ENCODE measurements at places on chromosomes 16 and 17.

DNA sequence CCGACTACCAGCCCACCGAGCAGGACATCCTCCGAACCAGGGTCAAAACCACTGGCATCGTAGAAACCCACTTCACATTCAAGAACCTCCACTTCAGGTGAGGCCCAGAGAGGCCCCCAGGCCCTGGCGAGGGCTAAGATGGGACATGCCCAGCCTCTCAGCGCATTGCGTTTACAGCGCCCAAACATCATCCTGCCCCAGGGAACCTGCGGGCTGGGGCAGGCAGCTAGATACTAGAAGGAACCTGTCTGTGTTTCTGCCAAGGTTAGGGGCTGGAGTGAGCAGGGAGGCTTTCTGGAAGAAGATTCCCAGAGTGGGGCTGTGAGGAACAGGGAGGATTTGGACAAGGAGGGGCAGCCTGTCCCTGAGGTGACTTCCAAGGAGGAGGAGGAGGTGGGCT is 90.6 kb downstream of the AMFR start:
- DNase-seq, result no peak

DNA sequence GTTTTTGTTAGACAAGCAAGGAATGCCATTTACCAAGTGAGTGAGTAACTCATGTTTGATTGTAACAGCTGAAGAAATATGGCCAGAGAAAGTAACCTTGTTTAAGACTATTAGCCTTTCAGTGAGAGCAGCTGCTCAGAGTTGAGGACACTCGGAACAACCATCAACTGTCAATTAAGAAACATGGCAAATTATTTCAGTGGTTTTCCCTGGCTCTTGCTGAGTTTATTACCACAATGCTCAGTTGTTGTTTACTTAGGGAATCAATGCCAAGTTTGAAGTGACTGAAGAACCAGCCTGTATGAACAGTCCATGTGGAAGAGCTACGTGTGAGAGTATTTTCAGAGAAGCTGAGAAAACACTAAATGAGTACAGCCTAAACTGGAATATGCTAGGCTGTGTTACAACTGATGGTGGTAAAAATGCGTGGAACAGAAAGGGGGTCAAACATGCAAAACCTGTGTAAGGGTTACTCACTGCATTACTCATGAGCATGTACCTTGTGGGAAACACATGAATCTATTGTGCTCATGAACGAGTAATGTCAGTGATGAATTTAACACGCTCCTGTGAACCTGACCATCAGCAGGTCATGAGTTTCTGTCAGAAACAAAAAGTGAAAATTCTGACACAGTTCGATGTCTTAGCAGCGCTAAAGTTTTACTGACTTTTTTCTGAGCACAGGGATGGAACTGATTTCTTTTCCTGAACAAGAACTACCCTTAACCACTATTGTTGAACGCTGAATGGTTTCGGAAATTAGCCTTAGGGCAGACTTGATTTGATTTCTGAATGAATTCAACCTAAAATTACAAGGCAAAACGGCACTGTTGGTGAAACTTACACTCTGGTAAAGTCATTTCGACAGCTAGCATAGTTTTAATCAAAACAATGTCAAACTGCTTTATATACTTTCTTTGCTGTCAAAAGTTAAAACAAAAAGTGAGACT is 33.5 kb downstream of the GNA13 start:
- DNase-seq, result no peak

DNA sequence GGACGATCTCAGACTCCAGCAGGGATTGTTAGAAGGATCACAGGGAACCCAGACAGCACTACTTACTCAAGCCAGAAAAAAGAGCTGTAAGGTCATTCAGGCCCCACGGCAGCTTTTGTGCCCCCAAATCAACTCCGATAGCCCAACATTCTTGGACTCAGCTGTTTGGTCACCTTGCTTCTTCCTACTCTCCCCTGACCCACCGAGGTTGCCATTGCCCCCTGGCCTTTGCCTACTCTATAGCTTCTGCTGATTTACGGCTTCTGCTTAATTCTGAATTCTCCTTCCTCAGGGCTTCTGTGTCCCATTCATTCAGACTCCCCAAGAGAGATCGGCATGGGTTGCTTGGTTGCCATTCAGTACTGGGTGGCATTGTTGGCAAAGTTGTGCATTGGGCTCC is 8.6 kb upstream of the ITPRIPL2 start:
- no peak for DNase-seq

GRCh38 chr17:40072040-40072734 is 9.4 kb downstream of the THRA start:
- no peak for DNase-seq

- no peak for DNase-seq
Measured at GRCh38 chr17:44887971-44888954, 11.0 kb downstream of the EFTUD2 start.

DNA sequence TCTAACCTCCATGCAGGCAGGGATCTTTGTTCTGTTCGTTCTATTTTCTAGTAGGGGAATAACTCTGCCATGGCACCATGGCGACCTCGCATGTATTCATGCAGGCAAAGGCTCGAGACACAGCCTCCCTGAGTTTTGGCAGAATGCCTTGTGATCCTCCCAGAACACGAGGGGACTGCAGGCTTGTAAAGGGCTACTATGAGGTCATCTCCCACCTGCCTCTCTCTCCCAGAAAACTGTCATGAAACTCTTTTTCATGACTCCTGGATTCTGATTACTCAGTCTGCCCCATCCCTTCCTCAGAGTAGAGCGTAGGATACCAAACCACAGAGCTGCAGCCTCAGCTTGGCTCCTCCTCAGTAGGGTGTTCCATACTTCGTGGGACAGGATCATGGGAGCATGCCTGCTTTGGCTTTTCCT is 64.3 kb downstream of the IGF2BP1 start:
- no peak for DNase-seq

GRCh38 chr17:65656390-65657250 is 95.2 kb upstream of the AXIN2 start:
- DNase-seq, result no peak

Measured in activated CD4-positive, alpha-beta T cell treated with anti-CD3 and anti-CD28 coated beads for 4 hours (primary cell).